ENCODE measurements at places on chromosomes 12 and 14.

DNA sequence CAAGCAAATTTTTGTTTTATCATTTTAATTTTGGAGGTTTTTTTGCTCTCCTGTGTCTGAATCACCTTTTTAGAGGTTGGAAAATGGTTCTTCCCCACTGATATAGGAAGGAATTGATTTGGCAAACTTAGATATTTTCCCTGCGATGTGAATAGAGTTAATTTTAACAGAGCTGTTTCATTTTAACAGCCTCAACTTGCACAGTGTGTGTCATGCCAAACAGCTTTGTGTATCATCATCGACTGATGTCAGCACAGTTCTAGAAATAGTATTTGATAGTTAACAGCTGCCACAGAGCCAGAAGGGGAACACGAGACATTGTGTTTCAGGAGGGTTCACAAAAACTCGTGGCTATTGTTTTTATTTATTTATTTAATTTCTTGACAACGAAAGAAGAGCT lies 243.1 kb upstream of the FOXN3 start:
- peak; percentile 80 for DNase-seq

- no peak for DNase-seq
Measured at GRCh38 chr12:50647479-50647878, 116.4 kb upstream of the ATF1 start.

GRCh38 chr12:123030686-123031085 lies 50.2 kb downstream of the ARL6IP4 start:
- no peak for DNase-seq

- DNase-seq, result no peak
Measured at GRCh38 chr12:130017591-130018449, 114.0 kb upstream of the TMEM132D start.

DNA sequence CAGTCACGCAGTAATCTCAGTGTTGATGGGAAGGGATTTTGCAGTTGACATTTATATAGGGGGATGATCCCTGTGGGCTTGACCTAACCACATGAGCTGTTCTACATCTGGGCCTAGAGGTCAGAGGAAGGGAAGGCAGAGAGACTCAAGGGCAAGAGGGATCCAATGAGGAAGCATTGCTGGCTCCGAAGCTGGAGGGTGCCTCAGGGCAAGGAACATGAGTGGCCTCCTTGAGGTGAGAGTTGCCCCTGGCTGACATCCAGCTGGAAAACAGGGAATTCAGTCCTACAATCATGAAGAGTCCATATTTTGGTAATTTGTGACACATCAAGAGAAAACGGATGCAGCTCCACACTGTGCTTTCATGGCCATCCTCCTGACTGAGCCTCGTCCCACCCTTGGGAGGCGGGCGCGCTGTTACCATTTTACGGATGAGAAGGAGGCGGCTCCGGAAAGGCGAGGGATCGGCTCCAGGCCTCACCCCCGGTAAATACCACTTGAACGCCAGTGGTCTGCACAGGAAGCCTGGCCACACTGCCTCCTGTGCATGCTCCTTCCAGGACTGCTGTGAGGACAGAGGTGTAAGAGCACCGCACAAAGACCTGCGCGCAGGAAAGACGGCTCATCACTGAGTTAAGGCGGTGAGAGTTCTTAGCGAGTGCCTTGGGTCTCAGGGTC lies 18.5 kb upstream of the FKBP4 start:
- DNase-seq, result no peak

DNA sequence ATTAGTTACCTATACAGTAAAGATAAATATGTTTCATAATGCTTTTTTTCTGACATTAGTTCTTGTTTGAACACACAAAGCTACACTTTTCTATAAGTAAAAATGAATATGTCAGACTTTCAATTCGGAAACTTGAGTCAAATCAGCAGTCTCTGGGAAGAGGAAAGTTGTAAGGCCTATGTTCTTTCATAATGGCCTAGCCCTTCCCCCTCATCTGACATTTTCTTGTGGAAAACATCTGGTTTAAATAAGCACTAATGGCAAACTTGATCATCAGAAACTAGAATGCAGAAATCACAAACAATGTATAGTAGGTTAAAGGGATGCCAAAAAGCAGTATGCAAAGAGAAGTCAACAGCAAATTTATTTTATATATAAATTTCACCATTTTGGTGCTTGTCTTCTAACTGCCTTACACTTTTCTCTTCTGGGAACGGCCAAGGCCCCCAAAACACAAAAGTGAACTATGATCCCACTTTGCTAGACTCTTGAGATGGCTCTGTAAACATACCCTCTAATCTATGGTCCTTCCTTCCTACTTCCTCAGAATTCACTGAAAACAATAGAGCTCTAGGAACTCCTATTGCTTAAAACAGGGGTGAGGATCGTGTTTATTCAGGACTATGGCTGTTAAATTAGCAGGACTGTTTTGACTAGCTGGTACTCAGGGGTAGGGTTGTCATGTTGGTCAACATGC lies 444.1 kb downstream of the RAD51B start:
- DNase-seq, result no peak
